ENCODE measurements at places on chromosomes 6 and 20.

DNA sequence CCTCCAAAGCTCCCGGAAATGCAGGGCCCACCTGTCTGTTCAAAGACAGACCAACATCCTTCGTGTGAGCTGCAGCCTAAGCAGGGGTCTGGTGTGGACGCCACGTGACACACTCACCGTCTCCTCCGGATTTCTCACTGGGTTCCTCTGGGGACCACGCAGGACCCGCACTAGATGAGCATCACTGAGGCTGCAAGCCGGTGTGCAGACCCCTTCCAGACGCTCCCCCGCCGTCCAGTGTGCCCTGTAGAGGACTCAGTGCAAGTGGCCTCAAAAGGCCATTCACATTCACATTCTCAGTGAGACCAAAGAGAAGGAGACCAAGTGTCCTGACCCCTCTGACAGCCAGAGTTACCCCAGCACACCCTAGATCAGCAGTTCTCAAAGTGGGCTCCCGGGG is 91.2 kb upstream of the QKI start:
- no peak for DNase-seq

GRCh38 chr20:51633430-51633829 is 90.9 kb upstream of the NFATC2 start:
- DNase-seq = no peak

- no peak for DNase-seq
Observed at GRCh38 chr6:43173591-43174262, 2.7 kb downstream of the SRF start.

DNA sequence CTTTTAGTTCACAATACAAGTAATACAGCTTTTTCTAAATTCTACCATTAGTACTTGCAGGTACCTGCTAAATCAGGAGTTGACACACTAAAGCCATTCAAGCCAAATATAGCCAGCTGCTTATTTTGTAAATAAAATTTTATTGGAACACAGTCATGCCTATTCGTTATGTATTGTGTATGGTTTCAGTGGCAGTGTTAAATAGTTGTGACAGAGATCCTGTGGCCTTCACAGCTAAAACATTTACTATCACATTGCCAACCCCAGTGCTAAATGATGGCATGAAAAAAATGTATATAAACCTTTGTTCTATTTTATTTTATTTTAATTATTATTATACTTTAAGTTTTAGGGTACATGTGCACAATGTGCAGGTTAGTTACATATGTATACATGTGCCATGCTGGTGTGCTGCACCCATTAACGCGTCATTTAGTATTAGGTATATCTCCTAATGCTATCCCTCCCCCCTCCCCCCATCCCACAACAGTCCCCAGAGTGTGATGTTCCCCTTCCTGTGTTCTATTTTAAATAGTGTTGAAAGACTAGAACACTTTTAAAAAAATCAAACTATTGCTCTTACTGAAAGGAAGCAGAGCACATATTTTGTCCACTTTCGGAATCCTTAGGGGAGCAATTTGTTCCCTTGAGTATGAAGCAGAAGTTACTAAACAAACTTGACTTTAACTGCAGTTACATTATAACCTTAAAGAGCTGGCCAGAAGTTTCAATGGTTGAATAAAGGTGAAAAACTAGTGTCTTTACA is 115.7 kb downstream of the PRIM2 start:
- no peak for DNase-seq
